NCI-H1436 (cell line): ENCODE measurements at places on chromosomes 3 and 15.

- DNase-seq, result no peak
Observed at GRCh38 chr15:26936502-26936901, 34.5 kb upstream of the GABRG3 start.

DNA sequence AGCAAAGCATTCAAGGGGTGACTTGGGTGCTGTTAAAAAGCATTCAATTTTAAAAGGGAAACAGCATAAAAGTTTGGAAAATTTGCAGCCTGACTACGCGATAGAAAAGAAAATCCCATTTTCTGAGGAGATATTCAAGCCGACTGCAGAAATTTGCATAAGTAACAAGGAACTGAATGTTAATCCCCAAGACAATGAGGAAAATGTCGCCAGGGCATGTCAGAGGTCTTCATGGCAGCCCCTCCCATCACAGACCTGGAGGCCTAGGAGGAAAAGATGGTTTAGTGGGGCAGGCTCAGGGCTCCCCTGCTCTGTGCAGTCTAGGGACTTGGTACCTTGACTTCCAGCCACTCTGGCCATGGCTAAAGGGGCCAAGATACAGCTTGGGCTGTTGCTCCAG, 93.1 kb downstream of the ISL2 start:
- DNase-seq, result no peak

DNA sequence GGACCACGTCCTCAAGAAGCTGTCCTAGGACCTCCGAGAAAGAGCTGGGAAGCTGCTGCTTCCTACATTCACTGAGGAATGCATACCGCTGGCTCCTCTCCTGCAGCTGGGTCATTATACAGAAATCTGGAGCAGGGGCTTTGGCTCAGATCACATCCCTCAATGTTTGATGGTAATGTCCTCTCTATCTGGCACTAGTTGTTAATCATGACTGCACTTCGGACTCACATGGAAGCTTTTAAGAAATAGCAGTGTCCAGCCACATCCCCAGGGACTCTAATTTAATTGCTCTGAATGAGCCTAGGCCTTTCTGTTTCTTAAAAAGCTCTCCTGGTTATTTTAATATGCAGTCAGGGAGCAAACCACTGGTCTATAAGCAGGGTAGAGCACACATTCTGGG, 25.7 kb upstream of the MYRIP start:
- DNase-seq, result no peak

DNA sequence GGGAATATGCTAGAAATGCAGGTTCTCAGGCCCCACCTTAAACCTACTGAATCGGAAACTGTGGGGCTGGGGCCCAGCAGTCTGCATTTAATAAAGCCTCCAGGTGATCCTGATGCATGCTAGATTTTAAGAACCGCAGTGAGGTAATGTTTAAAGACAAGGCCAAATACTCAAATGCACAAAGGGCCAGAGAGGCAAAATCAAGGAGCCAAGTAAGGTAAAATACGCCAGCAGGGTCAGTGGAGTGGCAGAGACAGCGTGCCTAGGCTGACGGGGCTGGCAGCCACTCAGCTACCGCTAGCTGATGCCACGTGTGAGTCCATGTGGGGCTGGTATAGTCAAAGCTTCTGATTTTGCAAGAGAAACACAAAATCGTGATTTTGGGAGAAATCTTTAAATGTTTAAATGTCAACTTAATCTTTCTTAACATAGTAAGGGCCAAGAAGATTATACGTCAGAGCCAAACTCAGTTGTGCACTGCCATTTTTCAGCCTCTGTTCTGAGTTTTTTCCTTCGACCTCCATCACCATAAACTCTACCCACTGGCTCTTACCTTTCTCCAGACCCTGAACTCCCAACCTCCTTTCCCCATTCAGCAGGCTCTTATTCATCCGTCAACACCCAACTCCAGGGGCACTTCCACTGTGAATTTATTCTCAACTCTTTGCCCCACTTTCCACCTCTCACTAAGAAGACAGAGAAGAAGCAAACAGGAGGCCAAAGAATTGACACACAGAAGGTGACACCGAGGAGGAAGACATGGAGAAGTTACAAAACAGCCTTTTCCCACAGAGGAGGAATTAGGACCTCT, 136.6 kb upstream of the RAD18 start:
- DNase-seq, result no peak

- DNase-seq, result no peak
Observed at GRCh38 chr15:77525907-77526594, 105.4 kb downstream of the HMG20A start.

DNA sequence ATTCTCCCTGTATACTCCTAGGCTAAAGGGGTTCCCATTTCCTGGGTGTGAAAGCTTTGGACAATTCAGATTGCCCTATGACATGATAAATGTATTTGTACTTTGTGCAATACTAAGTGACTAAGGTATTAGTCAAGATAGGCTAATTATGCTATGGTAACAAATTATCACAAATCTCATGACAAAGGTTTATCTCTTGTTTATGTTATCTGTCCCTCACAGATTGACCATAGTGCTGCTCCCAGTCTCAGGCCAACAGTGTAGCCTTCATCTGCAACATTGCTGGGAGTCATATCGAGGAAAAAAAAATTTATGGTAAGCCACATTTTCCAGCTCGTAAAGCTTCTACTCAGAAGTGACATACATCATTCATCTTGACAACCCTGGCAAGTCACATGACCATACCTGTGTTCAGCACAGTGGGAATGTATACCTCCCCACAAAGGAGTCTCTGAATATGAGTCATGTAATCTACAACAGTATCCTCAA, 346.2 kb downstream of the IGSF11 start:
- no peak for DNase-seq

- DNase-seq, result no peak
Observed at GRCh38 chr3:64109438-64109837, 86.1 kb upstream of the PSMD6 start.

DNA sequence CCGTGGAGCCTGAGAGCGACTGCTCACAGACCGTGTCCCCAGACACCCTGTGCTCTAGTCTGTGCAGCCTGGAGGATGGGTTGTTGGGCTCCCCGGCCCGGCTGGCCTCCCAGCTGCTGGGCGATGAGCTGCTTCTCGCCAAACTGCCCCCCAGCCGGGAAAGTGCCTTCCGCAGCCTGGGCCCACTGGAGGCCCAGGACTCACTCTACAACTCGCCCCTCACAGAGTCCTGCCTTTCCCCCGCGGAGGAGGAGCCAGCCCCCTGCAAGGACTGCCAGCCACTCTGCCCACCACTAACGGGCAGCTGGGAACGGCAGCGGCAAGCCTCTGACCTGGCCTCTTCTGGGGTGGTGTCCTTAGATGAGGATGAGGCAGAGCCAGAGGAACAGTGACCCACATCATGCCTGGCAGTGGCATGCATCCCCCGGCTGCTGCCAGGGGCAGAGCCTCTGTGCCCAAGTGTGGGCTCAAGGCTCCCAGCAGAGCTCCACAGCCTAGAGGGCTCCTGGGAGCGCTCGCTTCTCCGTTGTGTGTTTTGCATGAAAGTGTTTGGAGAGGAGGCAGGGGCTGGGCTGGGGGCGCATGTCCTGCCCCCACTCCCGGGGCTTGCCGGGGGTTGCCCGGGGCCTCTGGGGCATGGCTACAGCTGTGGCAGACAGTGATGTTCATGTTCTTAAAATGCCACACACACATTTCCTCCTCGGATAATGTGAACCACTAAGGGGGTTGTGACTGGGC, 7.3 kb downstream of the FAM131A start:
- no peak for DNase-seq

GRCh38 chr3:67045711-67046465, 47.8 kb downstream of the KBTBD8 start:
- no peak for DNase-seq

GRCh38 chr3:171874251-171874681, 31.1 kb downstream of the TMEM212 start:
- DNase-seq, result no peak

GRCh38 chr3:100426067-100426682, 24.8 kb downstream of the LNP1 start:
- no peak for DNase-seq

- DNase-seq, result no peak
Observed at GRCh38 chr3:36362216-36362615, 18.1 kb upstream of the STAC start.

DNA sequence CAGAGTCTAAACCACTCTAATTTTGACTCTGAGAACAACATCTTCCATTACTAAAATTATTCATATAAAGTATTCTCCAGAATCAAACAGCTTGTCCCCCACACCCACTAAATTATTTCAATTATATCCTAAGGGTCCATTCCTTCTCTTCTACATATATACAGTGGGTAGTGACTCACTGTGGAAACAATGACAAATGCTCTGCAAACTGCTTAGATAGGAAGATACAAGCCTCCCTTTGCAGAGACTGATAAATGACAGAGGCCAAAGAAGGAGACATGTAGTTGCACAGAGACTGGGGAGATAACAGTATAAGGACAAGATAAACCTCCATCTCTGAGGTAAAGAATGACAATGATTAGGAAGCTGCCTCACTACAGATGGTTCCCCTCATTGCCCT, 1087.4 kb downstream of the AGBL1 start:
- DNase-seq, result no peak

- no peak for DNase-seq
Observed at GRCh38 chr3:74067296-74067695, 442.6 kb upstream of the PDZRN3 start.

- peak; percentile 97 for DNase-seq
Observed at GRCh38 chr3:112042842-112043280, 8.3 kb downstream of the TMPRSS7 start.

- DNase-seq, result no peak
Observed at GRCh38 chr3:151877269-151877668, 3.8 kb downstream of the SUCNR1 start.

DNA sequence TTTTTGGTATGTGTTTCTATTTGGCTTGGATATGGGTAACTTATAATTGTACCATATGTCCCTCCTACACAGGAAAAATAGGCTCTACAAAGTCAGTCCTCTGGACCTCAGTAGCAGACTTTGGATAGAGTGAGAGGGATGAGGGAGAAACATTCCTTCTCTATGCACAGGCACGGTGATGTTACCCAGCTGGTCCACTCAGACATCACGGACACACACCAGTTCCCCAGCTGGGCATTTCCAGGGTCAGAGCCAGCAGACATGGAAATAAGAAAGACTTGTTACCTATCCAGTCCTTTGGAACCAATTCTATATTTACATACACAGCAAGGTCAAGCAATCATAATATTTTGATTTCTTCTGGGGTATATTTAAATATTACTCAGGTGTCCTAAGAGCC, 433.1 kb upstream of the KCNMB2 start:
- DNase-seq, result no peak

GRCh38 chr3:187085021-187085666, 54.2 kb downstream of the RPL39L start:
- no peak for DNase-seq

DNA sequence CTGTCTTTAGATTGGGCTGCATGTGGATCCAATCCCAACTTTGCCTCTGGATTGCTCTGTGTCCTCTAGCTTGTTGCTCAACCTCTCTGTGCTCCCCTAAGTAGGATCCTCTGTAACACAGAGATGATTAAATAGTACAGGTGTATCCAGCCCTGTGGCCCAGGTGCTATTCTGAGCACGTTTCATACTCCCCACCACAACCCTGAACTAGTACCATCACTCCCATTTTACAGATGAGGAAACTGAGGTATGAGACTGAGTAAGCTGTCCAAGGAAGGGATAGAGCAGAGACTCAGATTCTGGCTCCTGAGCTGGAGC, 7.2 kb downstream of the ISG20 start:
- DNase-seq, result no peak

GRCh38 chr3:62665627-62666437, 209.4 kb downstream of the CADPS start:
- peak; percentile 43 for DNase-seq

GRCh38 chr3:186930641-186931531, 560 bp downstream of the ST6GAL1 start:
- DNase-seq, result peak; percentile 68

DNA sequence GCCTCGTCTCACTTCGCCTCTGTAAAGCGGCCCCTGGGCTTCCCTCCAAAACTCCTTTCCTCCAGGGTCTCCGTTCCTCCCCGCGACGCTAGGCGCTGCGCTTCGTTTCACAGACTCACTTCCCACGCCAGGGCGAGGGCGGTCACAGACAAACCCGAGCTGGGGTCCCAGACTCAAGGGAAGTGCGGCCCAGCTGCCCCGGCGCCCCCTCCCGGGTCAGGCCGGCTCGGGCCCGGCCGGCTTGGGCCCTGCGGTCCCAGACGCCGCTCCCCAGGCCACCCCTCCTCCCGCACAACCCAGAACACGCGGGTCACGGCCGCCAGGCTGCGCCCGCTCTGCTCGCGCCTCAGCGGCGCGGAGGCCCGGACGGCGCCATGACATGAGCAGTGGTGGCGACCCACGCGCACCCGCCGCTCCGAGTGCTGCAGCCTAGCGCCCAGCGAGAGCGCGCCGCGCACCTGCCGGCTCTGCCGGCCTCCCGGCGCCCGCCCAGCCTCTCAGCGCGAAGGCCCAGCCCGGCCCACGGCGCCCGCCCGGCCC, 547 bp downstream of the NUP210 start:
- DNase-seq, result no peak

DNA sequence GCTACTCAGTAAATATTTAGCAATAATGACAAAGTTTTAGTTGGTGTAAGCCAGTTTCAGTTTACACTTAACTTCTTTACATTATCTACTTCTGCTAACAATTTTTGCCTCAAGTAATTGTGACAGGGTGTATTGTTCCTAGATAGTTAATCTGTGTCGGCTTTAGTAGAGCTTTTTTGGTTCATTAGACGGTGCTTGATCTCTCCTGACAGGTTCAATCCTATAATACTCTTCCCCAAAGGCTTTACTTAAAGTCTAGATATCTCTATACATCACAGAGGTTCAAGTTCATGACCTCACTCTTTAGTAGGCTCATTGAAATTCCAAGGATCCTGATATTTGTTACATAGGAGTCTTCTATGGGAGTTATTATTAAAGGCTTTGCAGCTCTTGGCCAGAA, 365.6 kb upstream of the DPPA4 start:
- no peak for DNase-seq

- DNase-seq, result no peak
Observed at GRCh38 chr3:14258906-14259904, 80.6 kb downstream of the LSM3 start.

GRCh38 chr3:8443829-8444791, 57.5 kb upstream of the LMCD1 start:
- DNase-seq, result no peak

- DNase-seq, result peak; percentile 1
Observed at GRCh38 chr3:196569003-196569516, 600 bp downstream of the FBXO45 start.

- no peak for DNase-seq
Observed at GRCh38 chr3:22526266-22526837, 676.8 kb upstream of the UBE2E2 start.

- no peak for DNase-seq
Observed at GRCh38 chr15:26698555-26698954, 74.3 kb downstream of the GABRB3 start.

- no peak for DNase-seq
Observed at GRCh38 chr15:48644827-48645557, 517 bp downstream of the FBN1 start.
